NCI-H1417 treated with DMSO at 0.1 percent for 48 hours (cell line): ENCODE measurements at places on chromosomes 3 and 15.

DNA sequence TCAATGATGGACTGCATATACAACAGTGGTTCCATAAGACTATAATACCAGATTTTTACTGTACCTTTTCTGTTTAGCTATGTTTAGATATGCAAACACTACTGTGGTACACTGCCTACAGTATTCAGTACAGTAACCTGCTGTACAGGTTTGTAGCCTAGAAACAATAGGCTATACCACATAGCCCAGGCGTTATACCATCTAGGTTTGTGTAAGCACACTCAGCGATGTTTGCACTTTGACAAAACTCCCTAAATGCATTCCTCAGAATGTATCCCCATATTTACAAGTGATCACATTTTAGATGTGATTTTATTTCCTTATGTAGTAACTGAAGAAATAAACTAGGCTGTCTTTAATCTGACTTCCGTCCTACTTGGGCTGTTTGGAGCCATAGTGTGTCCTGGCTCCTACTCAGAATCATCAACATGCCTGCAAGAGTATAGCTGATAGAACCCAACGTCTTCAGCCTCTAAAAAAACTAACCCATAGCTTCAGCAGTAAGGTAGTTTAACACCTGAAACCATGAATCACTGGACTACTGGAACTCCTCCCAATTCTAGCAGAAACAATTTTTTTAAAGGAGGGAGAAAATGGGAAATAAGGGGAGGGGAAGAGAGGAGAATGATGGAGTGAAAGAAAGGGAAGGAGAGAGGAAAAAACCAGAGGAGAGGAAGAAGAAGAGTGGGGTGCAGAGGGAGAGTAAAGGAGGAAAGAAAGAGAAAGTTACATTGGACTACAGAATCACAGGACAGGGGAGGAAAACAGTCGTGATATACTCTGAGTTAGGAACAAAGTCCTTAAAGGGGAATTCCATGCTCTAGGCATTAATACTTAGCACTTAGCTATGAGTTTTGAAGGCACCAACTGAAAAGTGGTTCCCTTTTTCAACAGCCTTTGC lies 67.7 kb upstream of the PLXND1 start:
- DNase-seq = no peak

DNA sequence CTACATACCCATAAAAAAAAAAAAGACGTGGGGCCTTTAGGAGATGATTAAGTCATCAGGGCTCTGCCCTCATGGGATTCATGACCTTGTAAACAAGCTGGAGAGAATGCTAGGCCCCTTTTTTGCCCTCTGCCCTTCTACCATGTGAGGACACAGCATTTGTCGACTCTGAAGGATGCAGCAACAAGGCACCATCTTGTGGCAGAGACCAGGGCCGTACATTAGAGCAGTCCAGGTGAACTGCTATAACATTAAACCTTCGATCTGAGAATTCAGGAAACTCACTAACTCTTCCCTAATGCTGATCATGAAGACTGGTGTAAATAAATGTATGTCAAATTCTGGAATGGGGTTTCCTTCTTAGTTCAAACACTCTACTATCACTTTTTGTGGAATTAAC lies 30.7 kb upstream of the SIAH2 start:
- no peak for DNase-seq

DNA sequence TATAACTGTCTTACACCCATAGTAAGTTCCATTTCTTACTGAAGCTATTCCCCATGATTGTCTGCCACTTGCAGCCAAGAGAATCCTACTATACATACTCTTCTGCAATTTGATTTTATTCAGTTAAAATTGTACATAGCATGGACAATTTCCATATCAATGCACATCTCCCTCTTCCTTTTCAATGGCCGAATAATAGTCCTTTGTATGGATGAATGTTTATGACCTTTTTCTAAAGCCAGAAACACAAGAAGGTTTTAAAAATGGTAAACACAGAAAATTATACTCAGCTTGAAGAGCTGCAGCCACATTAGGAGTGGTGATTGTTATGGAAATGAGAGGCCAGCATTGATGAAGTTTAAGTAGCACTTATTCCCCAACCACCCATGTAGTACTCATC lies 8.5 kb upstream of the ERC2 start:
- no peak for DNase-seq

DNA sequence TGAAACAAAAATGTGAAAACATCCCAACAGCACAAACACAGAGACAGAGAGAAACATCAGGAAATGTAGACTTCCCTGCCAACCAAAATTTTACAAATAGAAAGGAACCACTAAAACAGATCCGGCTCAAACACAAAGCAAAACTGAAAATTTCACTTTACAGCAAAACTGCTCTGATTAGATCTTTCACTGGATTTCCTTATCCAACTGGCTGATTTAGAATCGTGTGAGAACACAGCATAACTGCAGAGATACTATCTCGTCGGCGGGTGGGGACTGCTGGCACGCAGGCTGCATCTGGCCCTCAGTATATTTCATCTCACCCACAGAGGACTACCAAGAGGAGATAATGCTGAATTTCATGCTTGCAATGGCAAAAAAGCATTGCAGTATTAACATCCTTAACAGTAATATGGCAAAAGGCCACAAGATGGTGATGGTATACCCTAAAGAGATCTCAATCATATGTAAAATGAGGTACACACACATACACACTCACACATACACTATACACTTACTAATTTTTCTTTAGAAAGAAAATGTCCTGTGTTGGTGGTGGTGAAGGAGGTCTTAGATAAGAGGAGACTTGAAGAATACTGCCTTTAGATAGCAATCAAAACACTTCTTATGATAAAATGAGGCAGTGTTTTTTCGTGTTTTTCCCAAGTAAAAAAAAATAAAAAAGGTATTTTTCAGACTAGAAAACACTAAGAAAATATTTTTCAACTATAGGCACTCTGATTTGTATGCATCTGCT lies 10.6 kb upstream of the LEO1 start:
- no peak for DNase-seq

GRCh38 chr3:197261164-197261509 lies 37.3 kb downstream of the DLG1 start:
- no peak for DNase-seq

GRCh38 chr3:9298236-9298635 lies 48.8 kb upstream of the SRGAP3 start:
- no peak for DNase-seq

GRCh38 chr15:80635953-80636352 lies 59.2 kb upstream of the ABHD17C start:
- no peak for DNase-seq

DNA sequence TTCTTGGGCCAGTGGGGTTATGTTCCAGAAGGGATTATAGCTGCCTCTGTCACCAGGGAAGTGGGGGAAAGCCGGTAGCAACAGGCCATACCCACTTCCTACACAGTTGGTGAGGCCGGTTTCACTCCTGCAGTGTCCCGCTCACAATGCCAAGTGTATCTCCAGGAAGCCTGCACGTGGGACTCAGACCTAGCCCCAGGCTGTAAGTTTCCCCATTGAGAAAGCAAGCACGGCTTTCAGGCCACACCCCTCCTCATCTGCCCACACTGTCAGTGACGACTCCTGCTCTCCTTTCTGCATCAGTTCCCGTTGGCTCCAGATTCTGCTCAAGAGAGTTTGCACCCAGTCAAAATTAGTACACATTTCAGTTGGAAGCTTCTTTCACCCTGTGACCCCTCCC lies 51.6 kb upstream of the CPOX start:
- DNase-seq = no peak

DNA sequence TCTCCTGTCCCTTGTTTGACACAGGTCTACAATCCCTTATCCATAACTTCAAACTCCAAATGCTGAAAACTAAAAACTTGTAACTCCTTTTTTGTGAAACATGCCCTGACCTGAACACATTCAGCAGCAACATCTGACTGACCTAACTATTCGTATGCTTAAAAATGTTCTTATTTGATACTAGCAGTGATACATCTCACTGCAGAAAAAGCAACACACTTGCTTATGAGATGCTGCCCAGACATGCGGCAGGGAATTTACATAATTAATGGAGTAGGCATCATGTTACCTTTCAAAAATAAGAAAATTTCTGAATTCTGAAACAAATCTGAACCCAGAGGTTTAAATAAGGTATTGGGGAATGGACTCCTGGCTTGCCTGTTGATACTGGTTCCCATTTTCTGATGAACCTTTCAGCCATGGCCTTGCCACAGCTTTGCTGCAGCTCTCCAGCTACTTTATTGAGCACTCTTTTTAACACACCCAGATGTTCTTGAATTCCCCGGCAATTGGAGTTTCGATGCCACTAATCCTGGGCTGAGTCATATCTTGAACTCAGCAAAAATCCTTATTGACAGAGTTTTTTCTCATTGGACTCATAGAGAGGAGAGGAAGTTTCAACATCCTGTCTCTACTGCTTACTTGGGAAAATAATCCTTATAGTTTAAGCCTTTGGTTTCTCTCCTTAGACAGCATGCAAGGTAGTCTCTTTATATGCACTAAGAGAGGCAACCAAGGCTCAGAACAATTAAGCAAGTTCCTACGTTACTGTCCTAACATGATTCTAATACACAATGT lies 296.6 kb upstream of the LMCD1 start:
- no peak for DNase-seq

DNA sequence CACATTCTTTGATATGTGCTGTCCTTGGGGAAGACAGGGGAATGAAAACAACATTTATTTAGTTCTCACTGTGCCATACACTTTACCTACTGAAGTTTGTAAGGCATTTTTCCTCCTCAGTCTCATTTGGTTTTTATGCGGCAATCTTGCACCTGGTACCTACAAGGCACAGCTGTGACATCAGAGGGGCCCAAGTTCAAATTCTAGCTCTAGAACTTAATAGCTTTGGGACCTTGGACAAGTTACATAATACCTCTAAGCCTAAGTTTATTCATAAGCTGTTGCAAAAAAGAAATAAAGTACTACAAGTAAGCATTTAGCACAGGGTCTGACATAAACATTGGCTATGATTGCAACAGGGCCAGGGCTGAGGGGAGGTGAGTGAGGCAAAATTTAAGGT lies 5.6 kb upstream of the FAM81A start:
- no peak for DNase-seq

- DNase-seq = no peak
These were observed 1.8 kb upstream of the GPR171 start for GRCh38 chr3:151204530-151205402.
